ENCODE measurements at places on chromosomes 13 and 19.

DNA sequence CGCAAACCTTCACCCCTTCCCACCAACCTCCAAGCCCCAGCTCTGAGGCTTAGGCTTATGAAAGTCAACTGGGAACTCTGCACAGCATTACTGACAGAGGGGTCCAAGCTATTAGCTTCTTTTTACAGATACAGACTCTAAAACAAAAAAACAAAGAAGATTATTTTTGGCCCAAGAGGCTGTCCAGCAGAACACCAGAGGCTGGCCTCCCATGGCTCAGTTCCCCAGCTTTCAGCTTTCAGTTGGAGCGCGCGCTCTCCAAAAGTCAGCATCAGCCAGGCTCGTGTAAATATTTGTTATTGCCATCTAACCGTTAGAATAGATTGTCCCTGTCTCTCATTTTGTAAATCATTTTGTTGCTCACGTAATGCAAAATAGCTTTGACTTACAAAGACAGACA is 58.4 kb downstream of the ZIC5 start:
- DNase-seq: no peak

DNA sequence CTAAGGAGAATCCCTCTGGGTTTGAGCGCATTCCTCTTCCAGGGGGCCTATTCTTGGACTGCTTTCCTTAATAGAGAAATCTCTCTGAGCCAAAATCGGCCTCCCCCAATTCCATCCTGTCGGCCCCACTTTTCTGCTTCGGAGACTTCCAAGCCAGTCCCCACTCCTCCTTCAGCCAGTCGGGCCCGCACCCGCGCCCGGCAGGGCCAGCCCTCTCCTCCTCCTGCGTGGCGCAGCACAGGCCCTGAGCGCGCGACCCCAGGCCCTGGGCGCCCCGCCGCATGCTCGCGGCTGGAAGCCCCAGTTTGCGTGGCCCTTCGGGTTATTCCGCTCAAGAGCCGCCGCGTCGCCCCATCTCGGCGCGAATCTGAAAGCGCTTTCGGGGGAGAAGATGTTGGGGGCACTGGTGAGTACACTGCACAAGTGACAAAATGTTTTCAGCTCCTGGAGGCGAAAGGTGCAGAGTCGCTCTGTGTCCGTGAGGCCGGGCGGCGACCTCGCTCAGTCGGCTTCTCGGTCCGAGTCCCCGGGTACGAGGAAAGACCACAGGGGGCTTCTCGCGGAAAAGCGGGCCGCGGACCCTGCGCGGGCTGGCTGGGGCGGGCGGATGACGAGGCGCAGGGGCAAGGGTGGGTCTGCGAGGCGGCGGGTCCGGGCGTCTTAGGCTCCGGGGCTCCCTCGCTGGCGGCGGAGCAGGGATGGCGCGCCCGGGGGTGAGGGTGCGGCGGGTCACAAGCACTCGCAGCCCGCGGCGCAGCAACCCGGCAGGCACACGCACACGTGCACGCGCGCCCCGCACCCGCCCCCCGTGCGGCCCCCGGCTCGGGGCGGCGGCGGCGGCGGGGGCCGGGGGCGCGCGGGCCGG is at the start of gene IL17D:
Gene IL17D (plus strand): TSS at position 785 of the 865 bp plus-strand sequence. CDS start 303 bp downstream, outside the sequence.
- DNase-seq: no peak

- DNase-seq: no peak
These were observed 330.4 kb upstream of the NBEA start for GRCh38 chr13:34611671-34612070.

DNA sequence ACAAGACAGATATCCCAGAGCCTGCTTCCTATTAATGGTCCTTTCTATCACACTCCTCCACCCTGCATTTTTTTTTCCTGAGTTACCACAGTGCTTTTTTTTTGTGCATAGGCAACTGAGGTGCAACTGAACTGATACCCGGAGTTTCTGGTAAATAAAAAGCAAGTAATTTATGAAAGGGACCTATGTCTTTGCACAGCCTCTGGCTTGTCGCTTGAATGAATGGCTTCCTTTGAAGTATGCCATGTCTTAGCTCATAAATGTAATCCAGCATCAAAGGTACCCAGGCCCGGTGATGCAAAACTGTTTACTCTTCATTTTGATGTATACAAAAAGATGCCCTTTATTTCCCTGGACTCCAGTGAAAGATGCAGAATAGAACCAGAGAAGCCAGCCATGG is 31.8 kb downstream of the GSX1 start:
- DNase-seq: no peak

DNA sequence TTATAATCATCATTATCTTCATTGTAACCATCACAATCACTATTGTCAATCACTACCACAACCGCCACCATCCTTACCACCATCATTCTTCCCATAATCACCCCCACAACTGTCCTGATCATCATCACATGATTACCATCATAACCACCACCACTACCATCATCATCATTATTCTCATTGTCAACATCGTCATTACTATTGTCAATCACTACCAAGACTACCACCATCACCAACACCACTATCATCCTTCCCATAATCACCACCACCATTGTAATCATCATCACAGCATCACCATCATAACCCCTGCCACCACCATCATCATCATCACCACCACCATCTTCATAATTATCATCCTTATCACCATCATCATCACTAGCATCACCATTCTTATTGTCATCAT is 55.2 kb downstream of the MBD3L1 start:
- DNase-seq: no peak

DNA sequence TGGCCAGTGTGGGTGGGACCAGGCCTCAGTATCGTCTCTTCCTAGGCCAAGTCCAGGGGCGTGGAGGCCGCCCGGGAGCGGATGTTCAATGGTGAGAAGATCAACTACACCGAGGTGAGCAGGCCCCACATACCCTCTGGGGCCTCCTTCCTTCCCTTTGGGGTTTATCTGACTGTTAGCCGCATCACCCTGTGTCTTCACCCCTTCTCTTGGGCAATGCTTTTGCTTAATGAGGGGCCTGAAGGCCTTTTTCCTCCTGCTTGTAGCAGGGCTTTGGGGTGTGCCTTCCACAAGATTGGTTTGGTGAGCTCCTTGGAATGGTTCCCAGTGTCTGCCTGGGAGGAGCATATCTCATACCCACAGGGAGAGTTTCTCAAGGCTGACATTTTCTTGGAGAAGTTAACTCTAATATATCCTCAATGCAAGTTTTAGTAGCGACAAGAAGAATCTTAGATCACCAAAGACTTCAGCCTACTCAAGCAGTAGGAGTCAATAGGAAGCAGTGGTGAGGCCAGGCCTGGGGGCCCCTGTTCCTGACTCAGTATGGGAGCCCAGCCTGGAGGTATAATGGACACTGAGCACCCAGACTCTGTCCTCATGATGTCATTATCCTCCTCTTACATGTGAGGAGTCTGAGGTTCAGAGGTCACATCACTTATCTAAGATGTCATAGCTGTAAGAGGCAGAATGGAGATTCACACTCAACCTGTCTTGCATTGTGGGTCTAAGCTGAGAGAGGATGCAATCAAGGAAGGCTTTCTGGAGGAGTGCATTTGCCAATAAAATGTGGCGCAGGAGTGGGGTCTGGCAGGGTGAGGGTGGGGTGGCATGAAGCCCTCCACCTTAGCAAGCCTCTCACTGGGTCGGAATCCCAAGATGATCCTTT is 2.0 kb downstream of the GPI start:
- DNase-seq: no peak

- no peak for DNase-seq
These were observed 5.8 kb downstream of the OXGR1 start for GRCh38 chr13:96988441-96988840.

DNA sequence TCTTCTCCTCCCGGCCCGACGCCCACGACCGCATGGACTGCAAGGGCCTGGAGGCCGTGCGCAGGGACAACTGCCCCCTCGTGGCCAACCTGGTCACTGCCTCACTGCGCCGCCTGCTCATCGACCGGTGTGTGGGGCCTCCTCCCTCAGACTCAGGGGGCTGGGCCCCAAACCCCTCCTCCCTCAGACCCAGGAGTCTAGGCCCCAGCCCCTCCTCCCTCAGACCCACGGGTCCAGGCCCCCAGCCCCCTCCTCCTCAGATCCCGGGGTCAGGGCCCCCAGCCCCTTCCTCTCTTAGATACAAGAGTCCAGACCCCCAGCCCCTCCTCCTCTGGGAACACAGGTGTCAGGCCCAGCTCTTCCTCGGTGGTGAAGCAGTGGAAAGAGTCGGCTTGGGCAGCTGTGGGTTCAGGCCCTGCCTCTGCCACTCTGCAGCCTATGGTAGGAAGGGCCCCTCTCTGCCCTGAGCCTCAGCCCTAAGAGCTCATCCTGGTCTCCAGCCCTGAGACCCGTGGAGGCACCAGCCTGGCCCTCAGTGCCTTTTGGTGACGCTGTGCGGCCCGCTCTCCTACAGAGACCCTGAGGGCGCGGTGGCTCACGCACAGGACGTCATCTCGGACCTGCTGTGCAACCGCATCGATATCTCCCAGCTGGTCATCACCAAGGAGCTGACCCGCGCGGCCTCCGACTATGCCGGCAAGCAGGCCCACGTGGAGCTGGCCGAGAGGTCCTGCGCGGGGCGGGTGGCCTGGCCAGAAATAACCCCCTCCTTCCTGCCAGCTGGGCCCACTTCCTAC is 3.7 kb upstream of the SPIB start:
- peak; percentile 58 for DNase-seq

- peak; percentile 71 for DNase-seq
These were observed 5.2 kb upstream of the CEACAM18 start for GRCh38 chr19:51473009-51473707.

DNA sequence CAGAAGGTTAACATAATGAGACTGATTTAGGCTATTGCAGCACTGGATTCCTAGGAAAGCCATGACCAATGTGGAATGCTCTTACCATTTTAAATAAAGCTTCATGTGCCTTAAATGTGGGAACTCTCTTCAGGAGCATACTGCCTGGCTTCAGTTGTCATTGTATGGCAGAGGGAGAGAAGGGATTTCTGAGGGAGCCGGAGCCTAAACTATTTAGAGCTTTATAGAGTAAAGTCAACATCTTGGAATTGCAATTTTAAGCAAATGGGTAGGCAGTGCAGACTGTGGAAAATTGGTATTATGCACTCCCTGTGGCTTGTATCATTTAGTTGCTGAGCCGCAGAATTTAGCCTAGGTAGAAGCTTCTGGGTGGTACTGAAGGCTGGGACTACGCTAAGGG is 2041.4 kb downstream of the PCDH9 start:
- DNase-seq: no peak

DNA sequence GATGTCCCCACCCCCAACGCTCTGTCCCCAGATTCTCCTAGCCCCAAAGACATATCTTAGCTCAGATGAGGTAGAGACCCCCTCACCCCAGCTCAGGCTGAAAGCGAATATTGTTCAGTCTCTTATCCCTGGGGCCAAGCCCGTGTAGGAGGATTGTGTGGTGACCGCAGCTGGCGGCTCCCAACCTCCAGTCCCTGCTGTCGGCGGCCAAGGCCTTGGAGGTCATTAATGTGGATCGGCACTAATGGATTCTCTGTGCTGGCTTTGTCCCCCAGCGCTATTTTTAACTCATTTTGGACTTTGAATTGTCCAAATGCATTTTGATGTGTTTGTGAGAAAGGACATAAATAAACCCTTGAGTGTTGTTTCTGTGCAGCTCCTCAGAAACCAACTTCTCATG is 124.2 kb downstream of the UQCRFS1 start:
- DNase-seq: no peak

DNA sequence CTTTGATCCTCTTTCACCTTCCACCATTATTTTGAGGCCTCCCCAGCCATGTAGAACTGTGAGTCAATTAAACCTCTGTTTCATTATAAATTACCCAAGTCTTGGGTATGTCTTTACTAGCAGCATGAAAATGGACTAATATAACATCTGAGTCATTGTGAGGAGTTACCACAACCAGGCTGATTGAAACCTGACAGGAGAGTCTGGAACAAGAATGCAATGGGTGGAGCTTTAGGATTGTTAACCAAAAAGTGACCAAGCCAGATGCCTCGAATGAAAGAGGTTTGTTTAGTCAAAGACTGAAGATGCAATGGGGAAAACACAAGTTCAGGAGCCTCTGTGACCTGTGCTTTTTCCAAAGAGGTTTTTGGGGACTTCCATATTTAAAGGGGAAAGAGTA is 659.0 kb downstream of the SLITRK6 start:
- no peak for DNase-seq

DNA sequence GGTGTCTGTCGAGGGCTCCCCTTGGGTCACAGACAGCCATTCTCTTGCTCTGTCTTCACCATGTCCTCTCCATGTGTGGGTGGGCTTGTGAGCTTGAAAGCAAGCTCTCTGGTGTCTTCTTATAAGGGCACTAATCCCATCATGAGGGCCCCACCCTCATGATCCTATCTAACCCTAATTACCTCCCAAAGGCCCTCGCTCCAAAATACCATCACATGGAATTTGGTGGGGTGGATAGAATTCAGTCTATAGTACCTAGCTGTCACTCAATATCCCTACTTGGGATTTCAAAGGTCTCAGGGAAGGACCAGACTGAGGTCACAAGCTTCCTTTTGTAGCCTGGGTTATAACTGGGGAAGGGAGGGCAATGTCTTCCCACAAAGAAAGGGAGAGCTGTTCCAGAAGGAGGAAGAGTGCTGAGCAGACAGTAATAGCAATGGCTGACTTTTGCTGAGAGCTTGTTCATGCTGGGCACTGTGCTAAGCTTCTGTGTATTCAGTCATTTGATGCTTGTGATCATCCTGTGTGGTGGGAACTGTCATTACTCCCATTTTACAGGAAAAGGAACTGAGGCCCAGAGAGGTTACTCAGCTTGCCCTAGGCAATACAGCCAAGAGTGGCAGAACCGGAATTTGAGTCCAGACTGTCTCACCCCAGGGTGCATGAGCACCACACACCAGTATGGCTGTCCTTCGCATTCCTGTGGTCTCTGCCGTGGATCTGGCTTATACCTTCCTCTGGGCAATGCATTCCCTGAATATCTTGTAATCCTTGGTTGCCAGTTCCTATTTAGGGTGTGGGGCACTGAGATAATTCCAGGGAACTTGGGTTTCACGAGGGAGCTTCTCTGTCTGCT is 8.2 kb downstream of the FXYD5 start:
- DNase-seq: no peak

DNA sequence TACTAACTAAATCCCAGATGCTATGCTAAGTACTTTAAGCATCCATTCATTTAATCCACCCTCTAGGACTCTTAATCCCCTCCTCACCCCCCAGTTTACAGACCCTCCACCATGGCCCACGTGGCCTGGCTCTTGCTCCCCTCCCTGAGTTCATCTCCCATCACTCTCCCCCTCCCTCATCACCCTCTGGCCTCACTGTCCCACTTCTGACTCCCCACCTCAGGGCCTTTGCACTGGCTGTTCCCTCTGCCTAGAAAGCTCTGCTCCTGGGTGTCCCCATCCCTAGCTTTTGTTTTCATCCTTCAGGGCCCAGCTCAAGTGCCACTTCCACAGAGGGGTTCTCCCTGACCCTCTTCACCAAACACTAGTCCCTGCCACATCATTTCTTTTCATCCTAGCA is 4.2 kb downstream of the B9D2 start:
- DNase-seq: no peak

GRCh38 chr13:27086599-27087265 is 84.9 kb downstream of the USP12 start:
- no peak for DNase-seq

Data from activated T-helper 1 cell treated with anti-CD3 and anti-CD28 coated beads, Interleukin-2, amount 50 U/mL, for 16 hours (primary cell).